ENCODE measurements at places on chromosomes 1 and 21.

DNA sequence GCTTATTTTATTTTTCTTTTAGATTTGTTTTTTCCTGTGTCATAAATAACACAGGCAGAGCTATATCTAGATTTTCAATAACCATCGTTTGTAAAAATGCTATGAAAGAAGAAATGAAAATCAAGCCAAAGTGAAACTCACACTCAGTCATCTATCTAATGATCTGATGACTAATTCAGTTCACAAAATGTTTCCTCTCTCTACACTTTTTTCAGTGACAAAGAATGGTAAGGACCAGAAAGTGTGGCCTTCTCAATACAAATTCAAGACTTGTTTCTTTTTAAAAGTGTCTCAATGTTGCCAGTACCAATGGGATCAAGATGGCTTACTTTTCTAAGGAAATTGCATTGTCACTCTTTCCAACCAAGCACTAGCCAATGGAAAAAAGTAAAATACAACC lies 282.8 kb upstream of the PKN2 start:
- no peak for DNase-seq

GRCh38 chr1:208004851-208005250 lies 93.9 kb upstream of the CD34 start:
- no peak for DNase-seq

DNA sequence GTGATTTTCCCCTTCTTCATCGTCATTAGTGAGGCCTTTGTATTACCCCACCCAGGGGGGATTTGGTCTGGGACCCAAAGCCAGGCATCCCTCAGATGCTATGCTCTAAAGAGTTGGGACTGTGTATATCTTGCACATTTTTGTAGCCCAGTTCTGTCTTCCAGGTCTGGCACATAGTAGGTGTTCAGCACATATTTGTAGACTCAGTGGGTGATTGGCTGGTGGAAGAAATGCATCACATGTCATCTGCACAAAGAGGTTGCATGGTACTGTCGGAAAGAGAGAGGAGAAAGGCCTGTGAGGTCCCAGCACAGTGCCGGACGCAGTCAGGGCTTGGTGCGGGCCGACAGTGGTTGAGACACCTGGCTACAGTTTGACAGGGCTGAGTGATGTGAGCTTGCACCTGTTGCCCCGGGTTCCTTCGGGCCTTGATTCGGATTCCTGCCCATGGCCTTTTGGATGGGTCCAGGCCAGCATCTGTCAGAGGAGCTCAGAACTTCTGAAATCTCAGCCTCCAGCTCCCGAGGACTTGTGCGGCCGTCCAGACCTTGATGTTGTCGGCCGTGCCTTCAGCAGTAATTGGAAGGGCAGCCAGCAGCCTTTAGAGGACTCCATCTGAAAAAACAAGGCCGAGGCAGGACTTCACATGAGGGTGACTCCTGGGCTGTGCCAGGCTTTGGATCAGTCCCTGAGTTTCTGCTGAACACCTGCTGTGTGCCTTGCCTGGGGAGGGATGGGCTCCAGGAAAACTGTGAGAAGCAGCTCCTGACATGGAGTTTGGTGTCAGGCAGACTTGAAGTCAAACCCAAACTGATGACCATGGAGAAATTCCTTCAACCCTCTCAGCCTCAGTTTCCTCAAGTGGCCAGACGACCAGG lies 40.9 kb upstream of the PADI1 start:
- DNase-seq = no peak

- no peak for DNase-seq
These were observed 1.6 kb upstream of the C1orf35 start for GRCh38 chr1:228104526-228105269.

DNA sequence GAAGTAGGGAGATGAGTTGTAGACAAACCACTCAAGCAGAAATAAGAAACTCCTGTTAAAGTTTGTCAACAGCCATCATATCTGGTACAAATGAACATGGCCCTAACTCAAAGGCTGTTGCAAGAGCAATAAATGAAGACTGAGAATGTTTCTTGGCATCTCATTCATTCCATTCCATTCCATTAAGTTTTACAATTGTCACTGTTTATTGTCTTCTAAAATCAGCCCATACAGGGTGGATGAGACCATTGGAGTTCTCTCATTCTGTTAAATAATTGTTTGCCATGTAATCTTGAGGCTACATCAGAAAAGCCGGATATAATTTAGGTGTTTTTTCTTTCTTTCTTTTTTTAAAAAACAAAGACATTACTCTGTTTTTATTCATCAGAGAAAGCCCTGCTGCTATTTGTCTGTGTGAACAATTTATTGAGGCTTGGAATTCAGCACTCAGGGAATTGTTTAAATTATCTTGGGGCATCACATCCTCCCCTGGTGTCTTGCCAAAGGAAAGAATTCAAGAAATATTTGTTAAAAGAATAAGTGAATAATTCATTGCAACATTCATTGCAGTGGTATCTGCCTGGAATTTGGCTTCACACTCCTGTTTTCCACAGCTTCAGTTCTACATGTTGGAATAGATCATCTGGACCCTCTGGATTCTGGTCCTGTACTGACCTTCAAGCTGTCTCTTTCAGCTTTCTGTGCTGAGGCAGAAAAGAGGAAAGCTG lies 604.5 kb downstream of the PLPP3 start:
- no peak for DNase-seq

- DNase-seq = peak; percentile 35
These were observed 52.2 kb downstream of the SIPA1L2 start for GRCh38 chr1:232577772-232578171.

GRCh38 chr1:238991765-238992495 lies 394.4 kb upstream of the CHRM3 start:
- DNase-seq = no peak

- peak; percentile 42 for DNase-seq
These were observed 129.8 kb downstream of the ZP4 start for GRCh38 chr1:237760951-237761350.

- DNase-seq = no peak
These were observed 508.8 kb upstream of the ZP4 start for GRCh38 chr1:238399558-238399957.

GRCh38 chr1:86273066-86273465 lies 116.5 kb upstream of the COL24A1 start:
- DNase-seq = no peak

DNA sequence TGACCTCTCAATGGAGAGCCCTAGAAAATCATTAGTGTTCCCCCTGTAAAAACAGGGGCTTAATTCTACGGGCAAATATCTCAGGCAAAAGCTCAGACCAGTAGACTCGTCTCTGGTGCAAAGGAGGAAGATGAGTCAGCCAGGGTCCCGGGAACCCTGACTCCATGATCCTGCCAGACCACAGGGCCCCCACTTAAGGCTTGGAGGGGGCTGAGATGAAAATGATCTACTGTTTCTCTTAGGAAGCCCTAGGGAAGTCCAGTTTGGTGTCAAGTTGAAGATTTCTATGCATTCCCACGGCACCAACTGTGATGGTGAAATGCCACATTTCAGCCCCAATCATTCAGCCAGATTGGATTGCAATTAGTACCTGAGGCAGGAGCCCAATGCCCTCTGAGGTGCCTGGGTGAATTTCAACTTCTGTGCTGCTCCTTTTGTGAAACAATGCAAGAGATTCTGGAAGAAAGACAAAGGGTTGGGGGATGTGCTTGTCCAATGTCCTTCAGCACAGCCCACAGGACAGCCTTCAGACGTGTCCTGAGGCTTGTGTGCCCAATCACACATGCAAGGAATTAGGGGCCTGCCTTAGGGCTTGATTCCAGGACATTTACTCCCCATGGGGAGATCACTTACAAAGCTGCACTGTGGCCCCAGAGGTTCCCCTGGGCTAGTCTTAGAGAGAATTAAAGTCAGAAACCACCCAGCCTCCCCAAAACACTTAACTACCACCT lies 18.1 kb downstream of the NAV1 start:
- DNase-seq = no peak

- DNase-seq = no peak
These were observed 4.2 kb downstream of the GLIS1 start for GRCh38 chr1:53734650-53735211.

DNA sequence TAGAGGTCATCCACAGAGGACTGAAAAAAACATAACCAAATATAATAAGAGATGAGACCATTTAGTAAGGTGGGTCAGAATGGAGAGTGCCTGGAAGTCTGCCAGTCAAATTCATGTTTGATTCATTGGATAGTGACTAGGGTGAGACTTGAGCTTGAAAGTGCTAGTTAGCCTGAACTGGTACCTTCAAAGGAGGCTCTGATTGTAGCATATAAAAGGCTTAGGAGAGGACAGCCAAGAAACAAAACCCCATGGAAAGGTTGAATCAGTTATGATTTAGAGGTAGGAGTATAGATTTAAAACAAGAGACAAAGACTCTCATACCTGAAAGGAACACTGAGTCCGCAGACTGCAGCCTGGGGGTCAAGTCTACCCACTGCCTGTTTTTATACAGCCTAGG lies 44.4 kb upstream of the LRRC8C start:
- DNase-seq = no peak

DNA sequence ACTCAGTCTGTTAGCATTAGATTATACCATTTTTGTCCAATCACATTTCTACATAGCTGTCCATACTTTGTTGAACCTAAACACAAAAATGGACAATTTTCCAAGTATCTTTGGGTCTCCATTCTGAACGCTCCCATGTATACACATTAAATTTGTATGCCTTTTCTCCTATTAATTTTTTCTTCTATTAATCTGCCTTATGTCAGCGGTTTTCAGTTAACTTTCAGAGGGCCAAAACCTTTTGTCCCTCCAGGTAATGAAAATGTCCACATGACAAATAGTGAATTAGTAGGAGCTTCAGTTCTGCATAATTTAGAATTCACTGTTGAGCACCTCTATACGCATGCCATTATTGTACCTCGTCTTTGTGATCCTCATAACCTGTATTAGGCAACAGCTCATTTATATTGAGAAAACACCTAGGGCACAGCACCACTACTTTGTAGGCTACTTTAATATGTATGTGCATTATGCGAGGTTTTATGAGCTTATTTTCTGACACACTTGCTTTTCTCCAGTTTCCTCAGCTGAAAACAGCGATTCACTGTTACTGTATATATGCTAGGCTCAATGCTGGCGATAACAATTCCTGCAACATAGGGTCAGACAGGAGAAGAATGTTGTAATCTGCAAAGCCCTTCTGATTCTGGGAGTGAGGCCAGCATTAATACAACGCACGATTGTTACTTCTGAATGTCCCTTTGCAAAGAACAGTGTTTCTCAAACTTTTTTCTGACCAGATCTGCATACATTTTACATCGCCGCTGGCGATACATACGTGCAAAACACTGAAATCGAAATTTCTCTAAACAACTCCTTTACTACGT lies 1.1 kb upstream of the ABCD3 start:
- DNase-seq = peak; percentile 34

DNA sequence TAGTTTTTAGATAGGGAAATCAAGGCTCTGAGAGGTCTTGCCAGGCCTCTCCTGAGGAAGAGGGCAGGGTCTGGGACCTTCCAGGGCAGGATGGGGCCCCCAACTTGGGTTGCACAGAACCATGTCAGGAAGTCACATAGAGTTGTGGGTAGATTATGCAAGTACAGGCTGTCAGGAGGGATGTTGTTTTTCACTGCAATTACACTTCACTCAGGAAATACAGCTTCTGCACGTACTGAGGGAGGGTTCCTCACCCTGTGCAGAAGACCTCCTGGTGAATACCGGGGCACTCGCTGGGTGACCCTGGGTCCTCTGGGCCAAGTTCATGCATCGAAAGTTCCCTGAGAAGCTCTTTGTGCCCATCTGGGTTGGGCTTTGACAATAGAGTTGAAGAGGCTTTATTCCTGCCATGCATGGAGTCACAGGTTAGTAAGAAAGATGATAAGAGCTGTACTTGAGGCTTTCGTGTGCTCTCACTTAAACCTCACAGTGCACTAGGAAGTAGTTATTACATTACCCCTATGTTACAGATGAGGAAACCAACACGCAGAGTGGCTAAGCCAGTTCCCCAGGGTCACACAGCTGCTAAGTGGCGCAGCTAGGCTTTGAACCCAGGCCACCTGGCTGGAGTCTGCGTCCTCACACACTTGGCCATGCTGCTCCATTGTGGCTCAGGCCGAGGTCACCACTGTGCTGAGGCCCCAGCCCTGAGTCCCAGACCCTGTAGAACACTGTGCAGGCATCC lies 16.2 kb upstream of the TNFRSF1B start:
- DNase-seq = no peak

DNA sequence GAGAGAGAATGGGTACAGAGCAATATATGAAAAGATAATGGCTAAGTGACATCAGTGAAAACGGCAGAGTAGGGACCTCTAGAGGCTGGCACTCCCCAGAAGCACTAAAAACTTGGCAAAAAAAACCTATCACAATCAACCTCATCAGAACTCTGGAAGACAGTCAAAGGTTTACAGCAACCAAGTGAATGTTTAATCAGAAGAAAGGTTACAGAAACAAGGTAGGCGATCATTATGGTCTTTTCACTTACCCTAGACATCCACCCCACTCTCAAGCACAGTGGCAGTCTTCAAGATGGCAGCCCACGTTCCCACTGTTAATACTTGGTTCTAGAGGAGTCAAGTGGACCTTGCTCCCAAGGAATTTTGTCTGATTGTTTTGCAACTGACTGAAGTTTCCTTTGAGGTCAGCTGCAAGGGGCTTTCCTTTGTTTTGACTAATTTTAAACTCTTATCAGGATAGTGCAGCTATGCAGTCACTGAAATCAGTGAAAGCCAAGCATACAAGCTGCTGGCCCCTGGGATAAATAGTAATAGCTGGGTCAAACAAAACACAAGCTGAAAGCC lies 7.2 kb downstream of the KIFAP3 start:
- DNase-seq = no peak

DNA sequence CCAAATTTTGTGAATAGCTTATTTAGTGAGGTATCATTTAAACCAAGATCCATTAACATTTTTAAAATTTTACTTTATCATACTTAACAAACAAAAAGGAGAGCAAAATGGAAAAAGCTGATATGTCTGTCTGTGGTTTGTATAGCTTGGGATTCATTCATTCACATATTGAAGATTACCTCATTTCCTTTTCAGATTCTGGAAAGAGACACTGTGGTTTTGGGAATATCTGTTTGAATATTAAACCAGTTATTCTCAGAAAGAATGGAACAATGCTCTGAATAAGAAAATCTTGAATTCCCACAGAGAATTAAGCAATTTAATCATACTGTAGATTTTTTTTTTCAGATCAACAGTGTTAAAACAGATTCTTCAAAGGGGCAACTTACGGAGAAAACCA lies 93.8 kb upstream of the PRDX6 start:
- no peak for DNase-seq

DNA sequence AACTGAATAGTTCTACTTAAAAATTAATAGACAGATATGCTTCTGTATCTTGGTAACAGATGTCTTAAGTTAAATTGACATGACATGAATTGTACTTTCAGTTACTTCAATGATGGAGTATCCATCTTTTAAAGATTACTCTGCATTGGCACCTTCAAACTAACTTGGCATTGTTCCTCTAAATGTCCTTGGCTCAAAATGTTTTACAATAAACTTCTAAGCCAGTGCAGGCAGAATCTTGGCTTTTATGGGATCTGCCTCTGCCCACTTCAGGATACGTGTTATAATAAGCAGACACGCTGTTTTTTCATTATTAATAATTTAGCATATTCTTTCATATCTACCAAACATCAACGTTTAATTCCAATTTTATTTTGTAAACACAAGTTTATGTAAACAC lies 873.4 kb upstream of the ADAMTS5 start:
- no peak for DNase-seq
